Activated gamma-delta T cell treated with Interleukin-2 at 50 U/mL for 16 hours (primary cell): ENCODE measurements at places on chromosomes 6 and 20.

GRCh38 chr6:27129917-27130316, 117.6 kb upstream of the PRSS16 start:
- DNase-seq, result no peak

DNA sequence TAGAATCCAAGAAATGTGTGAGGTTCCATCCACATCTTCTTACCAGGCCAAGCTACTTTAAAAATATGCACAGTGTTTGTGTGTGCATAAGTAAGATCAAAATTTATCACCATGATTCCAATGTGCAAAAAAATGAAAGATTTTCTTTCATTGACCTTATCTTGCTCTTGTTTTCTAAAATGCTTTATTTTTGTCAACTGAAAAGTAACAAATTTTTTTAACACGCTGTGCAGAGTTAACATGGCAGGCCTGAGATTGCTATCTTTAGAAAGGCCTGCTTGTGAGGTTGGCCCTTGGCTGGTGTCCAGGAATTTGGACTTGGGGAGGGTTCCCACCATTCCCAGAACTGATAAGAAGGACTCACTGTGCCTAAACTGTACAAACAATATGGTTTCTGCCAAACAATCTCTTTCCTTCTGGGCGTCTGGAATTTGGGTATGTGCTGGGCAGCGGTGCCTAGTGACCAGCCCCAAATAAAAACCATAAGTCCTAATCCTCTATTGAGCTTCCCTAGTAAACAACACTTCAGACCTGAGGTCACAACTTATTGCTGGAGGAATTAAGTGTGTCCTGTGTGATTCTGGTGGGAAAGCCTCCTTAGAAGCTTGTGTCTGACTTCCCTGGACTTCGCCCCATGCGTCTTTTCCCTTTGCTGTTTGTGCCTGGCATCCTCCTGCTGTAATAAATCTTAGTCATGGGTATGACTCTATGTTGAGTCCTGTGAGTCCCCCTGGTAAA, 19.8 kb upstream of the MYLIP start:
- DNase-seq, result no peak

DNA sequence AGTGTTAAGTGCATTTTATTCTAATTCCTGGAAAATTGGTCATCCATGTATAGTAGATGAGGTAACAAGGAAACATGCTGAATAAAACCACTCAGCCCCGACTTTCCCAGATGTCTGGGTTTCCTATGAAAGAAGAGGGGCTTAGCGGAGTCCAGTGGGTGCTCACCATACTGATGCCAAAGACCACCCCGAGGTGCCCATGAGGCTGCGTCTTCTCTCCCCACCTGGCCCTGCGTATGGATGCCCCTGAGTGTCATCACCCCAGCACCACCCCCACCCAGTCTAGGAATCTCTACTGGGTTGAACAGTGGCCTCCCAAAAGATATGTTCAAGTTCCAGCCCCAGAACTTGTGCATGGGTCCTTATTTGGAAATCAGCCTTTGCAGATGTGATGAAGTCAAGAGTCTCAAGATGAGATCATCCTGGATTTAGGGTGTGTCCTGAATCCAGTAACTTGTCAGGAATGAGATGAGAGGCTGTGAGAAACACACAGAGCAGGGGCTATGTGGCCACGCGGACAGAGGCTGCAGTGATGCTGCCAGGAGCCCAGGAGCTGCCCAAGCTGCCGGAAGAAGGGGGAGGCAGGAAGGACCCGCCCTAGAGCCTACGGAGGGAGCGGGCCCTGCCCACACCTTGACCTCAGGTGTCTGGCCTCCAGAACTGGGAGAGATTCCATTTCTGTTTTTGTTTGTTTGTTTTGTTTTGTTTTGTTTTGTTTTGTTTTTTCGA, 124.6 kb upstream of the CDH4 start:
- DNase-seq, result no peak

DNA sequence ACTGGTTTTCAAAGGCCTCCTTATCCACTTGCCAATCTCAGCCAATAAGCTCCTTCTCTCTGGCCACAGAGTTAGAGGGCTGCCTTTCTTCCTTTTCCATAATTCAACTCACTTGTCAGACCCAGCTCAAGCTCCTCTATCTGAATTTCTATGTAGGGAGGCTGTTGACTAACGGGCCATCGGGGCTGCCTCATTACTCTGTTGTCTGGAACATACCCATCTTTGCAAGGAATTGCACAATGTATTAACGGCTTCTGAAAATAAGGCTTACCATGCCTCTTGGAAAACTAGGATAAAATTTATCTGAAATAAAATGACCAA, 28.5 kb upstream of the KIF6 start:
- DNase-seq, result no peak
